EH (cell line): ENCODE measurements at places on chromosomes 12 and 14.

DNA sequence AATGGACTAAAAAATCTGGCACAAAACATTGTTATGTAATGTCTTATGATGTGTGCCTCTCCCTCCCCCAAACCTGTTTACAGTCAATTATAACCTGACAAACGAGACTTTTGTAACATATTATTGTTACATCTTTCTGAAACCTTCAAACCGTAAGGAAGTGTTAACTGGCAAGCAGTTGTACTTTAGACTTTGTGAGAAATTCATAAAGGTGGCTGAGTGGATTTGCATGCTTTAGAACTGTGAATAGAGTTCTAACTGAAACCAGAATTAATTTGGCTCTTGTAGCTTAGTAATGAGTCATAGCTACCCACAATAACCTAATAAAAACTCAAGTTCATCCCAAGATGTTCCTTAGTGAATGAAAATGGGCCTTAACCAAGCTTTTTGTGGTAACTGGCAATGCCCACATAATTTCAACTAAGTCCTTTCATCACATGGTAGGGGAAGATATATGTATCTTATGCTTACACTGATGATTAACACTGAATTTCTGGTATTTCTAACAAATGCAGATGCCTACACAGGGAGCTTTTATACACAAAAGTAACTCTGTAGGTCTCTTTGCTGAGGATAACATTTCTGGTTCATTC, 29.7 kb downstream of the RAD9B start:
- peak; percentile 79 for DNase-seq

DNA sequence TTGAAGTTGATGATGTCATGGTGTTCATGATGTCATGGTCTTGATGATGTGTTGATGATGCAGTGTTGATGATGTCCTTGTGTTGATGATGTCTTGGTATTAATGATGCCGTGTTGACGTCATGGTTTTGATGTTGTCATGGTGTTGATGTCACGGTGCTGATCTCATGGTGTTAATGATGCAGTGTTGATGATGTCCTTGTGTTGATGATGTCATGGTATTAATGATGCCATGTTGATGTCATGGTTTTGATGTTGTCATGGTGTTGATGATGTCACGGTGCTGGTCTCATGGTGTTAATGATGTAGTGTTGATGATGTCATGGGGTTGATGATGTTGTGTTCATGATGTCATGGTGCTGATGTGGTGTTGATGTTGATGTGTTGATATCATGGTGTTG, 48.0 kb upstream of the RIMBP2 start:
- DNase-seq = peak; percentile 14

DNA sequence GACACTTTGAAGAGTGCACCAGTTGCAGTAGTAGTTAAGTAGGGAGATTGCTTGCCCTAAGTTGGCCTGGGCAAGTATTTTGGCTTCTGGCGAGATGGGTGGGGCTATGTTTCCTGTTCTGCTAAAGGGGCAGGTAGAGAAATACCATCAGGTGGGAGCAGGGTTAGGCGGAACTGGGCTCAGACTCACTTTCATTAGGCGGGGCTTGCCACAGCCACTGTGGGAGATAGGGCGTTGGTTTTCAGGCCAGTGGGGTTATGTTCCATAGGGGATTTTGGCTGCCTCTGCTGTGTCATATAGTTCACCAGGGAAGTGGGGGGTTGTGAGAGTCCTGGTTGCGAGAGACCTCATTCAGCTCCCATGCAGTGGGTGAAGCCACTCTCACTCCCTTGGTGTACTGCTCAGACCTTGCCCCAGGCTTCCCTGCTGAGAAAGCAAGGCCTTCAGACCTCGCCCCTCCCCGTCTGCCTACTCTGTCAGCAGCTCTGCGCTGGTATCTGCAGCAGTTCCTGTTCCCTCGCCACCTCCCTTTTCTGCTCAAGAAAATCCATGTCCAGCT, 43.3 kb downstream of the AEBP2 start:
- no peak for DNase-seq

- DNase-seq = no peak
These were observed 63.1 kb downstream of the LRRC9 start for GRCh38 chr14:59983048-59983447.

- DNase-seq = no peak
These were observed 20.5 kb downstream of the UBC start for GRCh38 chr12:124893792-124894516.

DNA sequence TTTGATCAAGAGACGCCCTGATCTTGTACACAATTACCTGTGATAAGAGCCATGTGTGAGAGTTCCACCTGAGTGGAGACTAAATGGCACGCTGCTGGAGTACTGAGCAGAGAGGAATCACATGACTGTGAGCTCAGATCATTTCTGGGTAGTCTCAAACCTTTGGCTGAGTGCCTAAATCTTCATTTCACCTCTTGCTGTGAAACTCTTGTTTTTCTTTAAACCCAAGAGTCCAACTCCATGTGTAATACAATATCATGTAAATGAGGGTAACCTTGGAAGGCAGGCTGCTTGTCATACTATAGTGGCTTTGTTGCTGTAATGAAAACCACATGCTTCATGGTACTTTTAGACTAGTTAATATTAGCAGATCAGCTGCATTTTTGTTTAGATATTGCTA, 156.9 kb downstream of the CAND1 start:
- peak; percentile 85 for DNase-seq

GRCh38 chr12:12636641-12637040, 25.0 kb downstream of the CREBL2 start:
- no peak for DNase-seq

DNA sequence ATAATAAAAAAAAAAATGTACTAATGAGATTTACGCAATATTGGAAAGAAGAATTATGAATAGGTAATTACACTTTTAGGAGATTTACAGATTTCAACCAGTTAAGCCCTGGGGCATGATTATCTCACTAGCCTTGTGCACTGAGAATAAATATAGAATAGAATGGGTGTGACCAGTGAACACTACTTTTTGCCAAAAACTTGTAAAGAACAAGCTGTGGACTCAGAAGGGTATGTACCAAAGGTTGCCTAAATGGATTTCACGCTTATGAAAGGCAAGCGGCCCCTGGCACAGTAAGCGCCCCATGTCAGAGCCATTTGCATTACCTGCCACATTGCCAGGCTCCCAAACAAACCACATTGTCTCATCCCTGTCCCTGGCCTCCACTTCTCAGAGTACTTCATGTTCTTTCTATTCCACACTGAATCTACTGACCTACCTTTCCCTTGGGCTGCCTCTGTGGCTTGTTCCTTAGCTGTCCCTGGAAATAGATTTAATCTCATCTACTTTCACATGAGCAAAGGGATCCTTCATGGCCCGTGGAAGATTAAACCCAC, 170.6 kb upstream of the DIO2 start:
- DNase-seq = no peak

GRCh38 chr12:90816353-90817089, 138.5 kb downstream of the CCER1 start:
- no peak for DNase-seq

- peak; percentile 33 for DNase-seq
These were observed 296.3 kb downstream of the CCDC91 start for GRCh38 chr12:28486521-28486920.

DNA sequence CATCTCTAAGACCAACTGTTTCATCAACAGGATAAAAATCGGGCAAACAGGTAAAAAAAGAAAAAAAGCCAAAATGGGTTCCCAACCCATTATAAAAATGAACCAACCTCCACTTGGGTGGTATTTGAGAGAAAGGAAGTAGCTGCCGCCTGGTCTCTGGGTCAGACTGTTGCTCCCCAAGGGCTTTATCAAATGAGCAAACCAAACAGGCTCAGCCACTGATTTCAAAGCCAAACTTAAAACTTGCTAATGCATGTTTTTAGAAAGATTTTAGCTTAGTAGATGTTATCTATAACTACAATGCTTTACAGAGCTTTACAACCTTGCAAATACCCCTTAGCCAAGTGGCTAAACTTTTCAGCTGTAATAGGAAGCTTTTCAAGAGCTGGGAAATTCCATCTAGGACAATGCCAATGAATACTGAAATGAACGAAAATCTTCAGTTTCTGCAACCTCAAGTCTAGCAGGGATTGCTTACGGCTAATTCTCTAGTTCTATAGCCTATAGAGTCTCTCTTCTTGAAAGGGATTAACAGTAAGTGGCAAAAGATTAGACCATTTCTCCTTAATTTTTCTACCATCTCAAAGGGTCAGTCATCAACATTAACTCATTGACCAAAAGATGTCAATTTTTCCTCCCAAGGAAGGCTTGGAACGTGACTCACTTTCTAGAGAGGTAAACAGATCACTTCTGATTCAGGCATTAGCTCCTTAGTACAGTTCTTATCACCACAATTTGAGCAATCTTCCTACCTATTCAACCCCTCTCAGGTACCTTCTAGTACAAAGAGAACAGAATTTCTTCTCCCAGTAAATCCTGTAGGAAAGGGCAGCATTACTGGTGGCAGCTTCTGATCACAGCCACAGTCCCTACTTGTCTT, 4.2 kb downstream of the PPM1H start:
- peak; percentile 9 for DNase-seq

- DNase-seq = no peak
These were observed 710.1 kb upstream of the STXBP6 start for GRCh38 chr14:25759920-25760655.

GRCh38 chr12:110993434-110993833, 73.1 kb upstream of the MYL2 start:
- DNase-seq = no peak

DNA sequence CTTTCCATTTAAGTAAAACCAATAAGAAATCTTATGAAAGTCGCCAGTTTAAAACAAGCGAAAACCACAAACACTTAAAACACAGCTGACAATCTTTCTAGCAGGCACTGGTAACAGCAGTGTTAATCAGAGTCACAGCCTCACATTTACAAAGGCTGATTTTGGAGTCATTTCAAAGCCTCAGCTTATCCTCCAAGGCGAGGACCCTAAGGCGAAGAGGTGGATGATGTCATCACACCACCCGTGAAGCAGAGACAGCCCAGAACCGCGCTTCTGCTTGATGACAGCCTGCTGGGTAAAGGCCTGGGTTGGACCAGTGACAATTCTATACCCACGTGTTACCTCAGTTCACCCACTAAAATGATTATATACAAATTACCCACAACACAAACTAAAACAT, 10.1 kb downstream of the GOLGA3 start:
- DNase-seq = no peak

- peak; percentile 37 for DNase-seq
These were observed 53.4 kb downstream of the SRGAP1 start for GRCh38 chr12:63897931-63898330.

DNA sequence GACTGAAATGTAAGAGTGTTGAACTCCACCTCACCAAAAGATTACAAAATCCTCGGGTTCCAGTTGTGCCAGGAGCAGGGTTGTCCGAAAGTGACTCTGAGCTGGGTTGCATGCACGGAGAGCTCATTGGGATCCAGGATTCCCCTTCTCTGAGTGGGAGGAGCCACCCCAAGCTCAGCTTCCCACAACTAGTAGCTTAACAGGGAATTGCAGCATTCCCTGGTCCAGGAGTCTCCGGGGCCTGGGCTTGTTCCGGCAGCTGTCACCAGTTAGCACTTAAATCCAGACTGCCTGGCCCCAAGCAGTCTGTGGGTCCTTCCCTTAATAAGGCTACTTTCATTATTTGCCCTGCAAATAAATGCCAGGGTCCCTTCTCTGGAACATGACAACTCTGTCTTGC, 50.1 kb downstream of the CD9 start:
- peak; percentile 49 for DNase-seq

GRCh38 chr14:53055003-53055402, 98.1 kb downstream of the DDHD1 start:
- DNase-seq = peak; percentile 71

DNA sequence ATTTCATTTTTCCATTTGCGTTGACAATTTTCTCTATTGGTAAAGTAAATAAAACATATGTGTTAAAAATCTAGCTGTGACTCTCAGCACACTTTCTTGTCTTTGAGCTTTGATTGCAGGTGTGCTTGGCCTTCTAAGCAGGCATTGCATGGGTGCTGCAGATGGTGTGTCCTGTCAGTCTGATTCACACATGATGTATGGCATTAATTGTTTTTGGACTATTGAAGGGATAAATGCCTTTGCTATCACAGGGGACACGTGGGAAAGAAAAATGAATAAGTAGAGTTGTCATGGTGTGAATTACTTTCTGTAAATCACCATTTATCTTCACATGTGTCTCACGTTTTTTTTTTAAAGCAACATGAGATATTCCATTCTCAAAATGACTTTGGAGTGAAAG, 211.3 kb upstream of the NAV3 start:
- DNase-seq = no peak
